AG04449 (cell line): ENCODE measurements at places on chromosomes 13 and 19.

DNA sequence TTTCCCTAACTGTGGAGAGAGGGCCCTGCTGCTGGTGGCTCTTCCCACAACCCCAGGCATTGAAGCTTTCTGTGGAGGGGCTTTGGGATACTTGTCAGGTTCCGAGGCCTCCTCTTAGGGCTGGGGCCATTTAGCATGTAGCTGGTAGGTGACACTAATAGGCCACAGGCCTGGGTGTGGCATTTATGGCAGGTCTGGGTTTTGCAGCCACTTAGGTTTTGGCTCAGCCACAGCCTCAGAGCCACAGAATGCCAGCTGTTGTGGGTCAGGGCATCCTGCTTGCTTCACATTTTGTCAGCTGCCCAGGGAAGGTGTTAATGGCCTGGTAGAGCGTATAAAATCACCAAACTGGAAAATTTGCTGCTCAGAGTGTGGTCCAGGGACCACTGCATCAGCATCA lies 15.7 kb downstream of the FAM124A start:
- no peak for DNase-seq

- DNase-seq = no peak
Observed at GRCh38 chr13:97822377-97822776, 131.1 kb upstream of the IPO5 start.

GRCh38 chr19:32543115-32543900 lies 37.7 kb upstream of the PDCD5 start:
- no peak for DNase-seq

GRCh38 chr13:46866150-46866549 lies 30.7 kb downstream of the HTR2A start:
- DNase-seq = no peak

DNA sequence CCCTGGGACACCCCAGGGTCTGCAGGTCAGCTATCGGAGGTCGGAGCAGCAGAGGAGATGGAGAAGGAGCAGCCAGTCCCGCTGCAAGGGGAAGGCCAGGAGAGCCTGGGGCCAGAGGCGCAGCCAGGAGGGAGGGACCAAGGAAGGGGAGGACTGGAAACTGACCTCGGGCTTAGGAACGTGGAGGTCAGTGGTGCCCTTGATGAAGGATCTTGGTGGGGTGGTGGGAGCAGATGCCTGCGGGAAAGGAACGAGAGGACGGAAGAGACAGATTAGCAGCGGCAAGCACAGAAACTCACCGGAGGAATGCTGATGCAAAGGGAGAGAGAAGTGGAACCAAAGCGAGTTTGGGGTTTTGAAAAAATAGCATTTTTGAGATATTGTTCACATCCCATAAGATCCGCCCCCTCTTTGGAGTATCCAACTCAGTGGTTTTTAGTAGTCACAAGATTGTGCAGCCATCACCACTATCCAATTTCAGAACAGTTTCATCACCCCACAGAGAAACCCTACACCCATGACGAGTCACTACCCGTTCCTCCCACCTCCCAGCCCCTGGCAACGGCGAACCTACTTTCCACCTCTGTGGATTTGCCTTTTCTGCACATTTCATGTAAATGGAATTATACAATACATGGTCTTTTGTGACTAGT lies 22.1 kb downstream of the PLEKHF1 start:
- peak; percentile 75 for DNase-seq

GRCh38 chr13:113937527-113938180 lies 36.2 kb downstream of the C13orf46 start:
- DNase-seq = no peak

DNA sequence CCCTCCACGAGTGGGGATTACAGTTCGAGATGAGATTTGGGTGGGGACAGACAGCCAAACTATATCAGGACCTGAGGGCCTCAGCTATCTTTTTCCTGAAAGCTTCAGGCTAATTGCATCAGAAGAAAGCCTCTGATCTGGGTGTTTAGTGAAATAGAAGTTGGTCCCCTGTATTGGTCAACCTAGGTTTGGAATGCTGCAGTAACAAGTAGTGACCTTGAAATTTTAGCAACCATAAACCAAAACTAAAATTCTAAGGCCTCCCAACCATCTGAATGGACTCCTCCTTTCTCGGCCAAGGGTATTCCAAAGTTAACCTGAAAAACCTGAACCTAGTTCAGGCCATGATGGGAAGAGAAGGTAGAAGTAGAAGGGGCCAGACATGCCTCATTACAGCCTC lies 34.9 kb upstream of the OR10H1 start:
- DNase-seq = no peak

DNA sequence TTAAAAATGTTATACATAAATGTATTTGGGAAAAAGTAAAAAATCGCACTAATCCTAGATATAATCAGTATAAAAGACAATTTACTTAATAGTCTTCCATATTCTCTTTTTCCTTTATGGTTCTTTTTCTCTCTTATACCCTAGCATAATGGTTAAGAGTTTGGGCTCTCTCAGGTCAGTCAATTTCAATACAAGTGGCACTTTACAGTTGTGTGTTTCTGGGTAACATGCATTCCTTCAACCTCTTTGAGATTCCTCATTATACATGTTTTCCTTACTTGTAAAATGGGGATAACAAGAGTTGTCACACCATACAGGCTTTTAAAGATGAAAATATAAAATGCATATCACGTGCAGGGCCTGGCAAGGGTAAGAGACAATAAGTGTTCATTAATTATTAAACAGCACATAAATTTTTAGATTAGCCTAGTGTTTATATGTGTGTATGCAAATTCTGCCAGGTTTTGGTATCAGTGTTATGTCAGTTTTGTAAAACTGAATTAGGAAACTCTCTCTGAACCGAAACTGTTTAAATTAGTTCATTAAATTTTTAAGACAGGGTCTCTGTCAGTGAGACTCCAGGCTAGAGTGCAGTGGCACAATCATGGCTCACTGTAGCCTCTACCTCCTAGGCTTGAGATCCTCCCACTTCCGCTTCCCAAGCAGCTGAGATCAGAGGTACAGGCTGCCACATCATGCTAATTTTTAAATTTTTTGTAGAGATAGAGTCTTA lies 49.8 kb downstream of the ELF1 start:
- no peak for DNase-seq

DNA sequence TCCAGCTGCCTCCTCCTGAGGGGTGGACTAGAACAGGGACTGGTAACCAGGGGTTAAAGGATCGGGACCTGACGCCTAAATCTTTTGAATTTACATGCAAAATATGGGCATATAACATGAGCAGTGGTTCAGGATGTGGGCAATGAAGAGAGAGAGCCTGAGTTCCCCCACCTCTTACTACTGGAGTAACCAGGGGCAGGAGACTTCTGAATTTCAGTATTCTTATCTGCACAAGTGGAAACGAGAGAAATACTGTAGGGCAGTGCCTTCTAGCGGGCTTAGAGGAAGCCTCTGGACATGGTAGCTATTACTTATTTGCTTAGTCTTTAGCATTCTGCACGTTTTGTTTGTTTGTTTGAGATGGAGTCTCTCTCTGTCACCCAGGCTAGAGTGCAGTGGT lies 26.3 kb downstream of the BCAT2 start:
- no peak for DNase-seq

DNA sequence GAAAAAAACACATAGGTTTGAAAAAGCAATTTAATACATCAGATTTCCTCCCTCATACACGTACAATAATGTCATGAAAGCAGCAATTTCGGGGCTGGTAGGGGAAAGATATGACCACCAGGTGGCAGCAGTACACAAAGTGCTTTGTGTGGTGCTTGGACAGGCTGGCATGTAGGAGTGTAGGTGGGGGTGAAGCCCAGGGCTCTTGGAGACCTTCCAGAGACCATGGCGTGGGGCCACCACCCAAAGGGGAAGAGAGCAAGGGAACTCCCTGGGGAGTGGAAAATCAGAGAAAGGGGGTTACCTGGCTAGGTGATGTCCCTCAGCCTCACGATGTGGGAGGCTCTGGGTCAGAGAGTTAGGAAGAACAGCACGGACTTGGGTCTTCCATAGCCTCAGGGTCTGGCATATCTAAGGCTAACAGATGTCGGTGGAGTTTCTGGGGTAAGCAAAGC lies 11.8 kb upstream of the CCNA1 start:
- DNase-seq = no peak

DNA sequence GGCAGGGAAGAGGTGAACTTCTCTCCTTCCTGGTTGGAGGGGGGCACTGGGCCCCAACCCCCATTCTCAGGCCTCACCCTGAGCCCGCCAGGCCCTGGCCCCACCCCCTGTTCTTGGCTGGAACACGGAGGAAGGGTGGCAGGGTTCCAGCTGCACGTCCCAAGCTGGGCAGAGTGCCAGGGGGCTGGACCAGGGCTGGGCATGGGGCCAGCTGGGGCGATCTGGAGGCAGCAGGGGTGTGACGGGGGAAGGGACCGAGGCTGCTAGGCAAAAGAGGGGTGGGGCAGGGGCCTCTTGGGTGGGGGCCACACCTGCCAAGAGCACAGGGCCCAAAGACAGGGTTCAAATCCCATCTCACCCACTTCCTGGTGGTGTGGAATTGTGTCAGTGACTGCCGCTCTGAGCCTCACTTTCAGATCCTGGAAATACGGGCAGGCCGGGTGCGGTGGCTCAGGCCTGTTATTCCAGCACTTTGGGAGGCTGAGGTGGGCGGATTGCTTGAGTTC lies 2.2 kb downstream of the HIF3A start:
- no peak for DNase-seq

DNA sequence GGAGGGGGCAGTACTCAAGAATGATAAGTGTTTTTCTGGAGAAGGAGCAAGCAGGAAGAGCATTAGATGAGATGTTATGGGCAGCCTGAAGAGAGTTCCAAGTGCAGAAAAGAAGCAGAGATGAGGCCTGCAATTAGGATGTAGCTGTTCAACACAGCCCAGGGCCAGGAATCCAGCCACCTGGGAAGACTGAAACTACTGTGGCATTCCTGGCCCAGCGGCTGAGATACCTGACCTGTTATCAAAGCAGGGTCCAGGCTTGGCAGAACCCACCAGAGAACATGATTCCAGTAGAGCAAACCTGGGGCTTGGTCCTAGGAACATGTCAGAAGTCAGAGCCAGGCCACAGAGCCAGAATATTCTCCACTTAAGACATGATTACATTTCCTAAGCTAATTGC lies 73.3 kb upstream of the LRCH1 start:
- no peak for DNase-seq

DNA sequence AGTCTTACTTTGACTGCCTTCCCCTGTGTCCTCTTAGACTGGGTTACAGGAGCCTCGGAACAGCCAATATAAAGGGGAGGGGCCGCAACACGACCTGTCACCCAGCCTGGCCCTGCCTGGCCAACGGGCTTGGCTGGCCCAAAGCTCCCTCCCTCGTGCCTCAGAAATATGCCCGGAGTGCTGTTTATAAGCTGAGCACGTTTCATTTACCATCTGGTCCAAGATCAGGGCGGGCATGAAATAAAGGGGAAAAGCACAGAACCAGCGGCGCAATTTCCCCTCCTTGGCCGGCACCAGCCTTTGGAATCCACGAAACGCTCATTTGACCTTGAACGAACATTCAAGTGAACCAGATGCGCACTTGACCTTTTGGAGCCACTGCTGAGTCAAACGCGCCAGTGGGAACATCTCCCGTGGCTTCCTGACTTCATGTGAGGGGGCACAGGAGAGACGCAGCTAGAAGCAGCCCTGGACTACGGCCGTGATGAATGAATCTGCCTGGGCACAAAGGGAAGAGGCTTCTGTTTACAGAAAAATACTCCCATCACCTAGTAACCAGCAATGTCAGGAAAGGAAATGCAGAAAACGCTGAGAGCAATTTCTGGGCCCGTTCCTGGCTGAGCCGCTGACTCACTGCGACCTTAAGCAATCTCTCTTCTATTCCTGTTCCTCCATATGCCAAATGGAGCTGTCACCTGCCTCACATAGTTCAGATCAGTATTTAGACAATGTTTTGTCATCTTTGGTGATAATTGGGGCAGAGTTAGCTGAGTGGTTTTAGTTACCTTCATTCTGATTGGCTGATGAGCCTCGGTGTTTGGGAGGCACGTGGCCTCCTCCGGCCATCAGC lies 53.3 kb downstream of the RFX2 start:
- peak; percentile 53 for DNase-seq

DNA sequence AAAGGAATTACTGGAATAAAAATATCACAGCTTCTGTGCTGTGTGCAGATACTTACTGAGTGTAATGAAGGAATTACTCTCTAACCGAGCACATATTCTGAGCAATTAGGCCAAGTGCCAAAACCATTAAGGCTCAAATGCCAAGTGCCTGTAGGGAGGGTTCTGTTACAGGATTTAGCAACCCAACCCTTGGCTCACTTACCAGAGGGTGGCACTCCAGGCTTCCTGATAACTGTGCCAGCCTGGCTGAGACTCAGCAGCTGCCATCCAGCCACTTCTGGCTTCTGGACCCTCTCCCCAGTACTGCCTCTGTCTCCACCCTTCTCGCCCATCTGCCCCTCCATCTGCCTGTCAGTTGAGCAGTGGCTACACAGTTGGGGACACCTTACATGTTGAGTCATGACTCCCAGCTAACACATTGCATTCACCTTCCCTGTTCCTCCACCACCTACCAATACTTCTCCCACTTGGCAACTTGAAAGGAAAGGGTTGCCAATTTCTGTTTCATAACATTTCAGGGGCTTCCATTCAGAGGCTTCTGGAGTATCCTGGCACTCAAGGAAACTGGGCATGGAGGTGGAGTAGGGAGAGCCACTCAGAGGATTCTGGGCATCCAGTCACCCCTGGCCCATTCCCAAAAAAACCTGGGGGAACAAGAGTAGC lies 110.5 kb downstream of the COG6 start:
- DNase-seq = no peak

DNA sequence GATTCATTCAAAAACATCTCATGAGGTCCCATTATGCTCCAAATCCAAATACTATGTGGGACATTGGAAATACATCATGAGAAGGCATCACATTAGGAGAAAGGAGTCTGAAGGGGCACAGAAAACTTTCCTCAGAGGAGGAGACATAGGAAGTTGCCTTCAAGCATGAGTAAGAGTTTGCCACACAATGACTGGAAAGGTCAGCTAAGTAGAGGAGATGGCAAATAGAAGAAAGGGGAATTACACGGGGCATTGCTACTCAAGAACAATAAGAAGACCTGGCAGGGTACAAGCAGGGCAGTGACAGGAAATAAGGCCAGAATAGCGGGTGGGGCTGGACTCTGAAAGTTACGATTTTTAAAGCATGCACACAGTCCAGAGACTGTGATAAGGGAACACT lies 231.6 kb downstream of the SPRY2 start:
- no peak for DNase-seq

GRCh38 chr13:109605846-109606245 lies 180.5 kb downstream of the IRS2 start:
- no peak for DNase-seq

GRCh38 chr13:98827449-98827848 lies 75.0 kb upstream of the SLC15A1 start:
- no peak for DNase-seq

GRCh38 chr19:9751446-9751845 lies 17.1 kb downstream of the ZNF846 start:
- no peak for DNase-seq

GRCh38 chr13:40987606-40988280 lies 31.4 kb downstream of the ELF1 start:
- DNase-seq = no peak

DNA sequence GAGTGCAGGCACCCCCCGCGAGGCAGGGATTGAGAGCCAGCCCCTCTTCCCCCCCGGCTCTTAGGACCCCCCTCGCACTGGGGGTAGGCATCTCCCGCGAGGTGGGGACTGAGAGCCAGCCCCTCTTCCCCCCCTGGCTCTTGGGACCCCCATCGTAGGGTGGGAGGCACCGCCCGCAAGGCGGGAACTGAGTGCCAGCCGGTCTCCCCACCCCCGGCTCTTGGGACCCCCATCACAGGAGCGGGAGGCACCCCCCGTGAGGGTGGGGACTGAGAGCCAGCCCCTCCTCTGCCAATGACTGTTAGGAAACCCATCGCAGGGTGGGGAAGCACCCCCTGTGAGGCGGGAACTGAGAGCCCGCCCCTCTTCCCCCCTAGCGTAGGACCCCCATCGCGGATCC lies 363.4 kb upstream of the SPRY2 start:
- no peak for DNase-seq

GRCh38 chr19:1465191-1466016 lies 13.6 kb downstream of the C19orf25 start:
- no peak for DNase-seq
